Thoracic aorta (tissue), 2 donors: ENCODE measurements at places on chromosomes 4 and X.
A peak's percentile ranks its signal among the peaks of the same experiment; 100 is the strongest.

DNA sequence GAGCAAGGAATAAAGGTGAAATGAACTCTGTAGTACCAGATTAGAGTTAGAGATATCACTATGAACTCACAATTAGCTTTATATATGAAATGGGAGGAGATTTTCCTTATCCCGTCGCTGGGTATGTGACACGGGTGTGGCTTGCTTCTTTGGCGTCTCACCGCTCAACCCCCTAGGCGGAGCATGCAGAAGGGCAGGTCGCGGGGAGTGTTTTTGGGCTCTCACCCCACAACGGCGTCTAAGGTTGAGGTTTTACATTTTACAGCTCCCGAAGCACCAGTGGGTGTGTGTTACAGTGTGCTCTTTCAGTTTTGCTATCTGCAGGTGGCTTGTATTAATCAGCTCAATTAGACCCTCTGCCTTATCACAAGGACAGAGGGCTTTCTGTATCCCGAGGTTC, 42.1 kb upstream of the MAGEB10 start:
- no peak for DNase-seq

DNA sequence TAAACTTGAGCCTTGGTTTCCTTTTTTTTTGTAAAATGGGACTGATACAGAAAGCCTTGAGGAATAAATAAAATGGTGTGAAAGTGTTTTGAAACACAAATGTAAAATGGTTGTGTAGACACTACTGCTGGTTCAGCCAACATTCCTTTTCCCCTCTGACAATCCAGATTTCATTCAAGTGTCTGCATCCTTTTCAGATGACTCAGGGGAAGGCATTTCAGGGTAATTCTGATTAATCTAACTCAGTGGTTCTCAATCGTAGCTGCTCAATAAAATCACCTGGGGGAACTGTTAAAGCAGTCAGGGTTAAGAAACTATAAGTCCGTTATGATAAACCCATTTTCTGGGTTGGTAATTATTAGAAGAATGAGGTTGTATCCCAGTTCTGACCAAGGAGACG, 4.6 kb downstream of the ARHGAP10 start:
- no peak for DNase-seq

DNA sequence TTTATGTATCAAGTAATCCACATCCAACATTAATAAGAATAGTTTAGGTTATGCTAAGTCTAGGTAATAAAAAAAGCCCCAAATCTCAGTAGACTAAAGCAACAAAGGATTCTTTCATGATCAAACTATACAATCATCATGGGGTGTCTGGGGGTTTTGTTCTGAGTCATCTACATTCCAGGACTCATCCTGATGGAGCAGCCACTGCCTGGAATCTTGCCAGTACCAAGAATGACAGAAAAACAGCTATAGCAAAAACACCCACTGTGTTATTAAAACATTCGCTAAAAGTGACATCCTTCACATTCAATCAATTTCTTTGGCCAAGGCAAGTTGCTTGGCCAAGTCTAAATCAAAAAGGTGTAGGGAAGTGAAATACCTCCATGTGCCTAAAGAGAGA, 3.9 kb upstream of the ARHGEF38 start:
- no peak for DNase-seq

DNA sequence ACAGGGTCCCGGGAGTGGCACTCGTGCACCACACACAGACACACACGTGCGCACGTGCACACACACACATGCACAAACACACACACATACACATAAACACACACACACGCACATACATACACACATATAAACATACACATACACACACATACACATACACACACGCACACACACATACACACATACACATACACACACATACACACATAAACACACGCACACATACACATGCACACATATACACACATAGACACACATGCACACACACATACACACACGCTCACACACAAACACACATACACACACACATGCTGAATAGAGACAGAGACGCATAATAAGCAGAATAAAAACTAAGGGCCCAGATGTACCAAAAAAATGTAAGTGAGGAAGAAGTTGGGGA, 332.2 kb upstream of the CXorf51B start:
- no peak for DNase-seq

DNA sequence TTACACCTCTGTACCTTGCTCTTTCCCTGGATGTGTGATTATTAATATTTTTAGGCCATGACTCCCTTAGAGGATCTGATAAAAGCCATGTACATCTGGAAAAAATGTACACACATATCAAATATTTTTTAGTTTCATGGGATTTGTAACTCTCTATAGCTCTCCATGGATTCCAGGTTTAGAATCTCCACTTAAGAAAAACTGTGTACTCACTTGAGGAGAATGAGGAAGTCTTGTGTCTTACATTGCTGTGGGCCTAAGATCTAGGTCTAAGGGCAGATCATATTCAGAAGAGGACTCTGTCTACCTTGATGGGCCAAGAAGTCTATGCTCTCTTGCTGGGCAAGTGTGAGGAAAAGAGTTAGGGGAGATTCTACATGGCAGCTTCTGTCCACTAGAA, 98.0 kb downstream of the RRAGB start:
- no peak for DNase-seq

DNA sequence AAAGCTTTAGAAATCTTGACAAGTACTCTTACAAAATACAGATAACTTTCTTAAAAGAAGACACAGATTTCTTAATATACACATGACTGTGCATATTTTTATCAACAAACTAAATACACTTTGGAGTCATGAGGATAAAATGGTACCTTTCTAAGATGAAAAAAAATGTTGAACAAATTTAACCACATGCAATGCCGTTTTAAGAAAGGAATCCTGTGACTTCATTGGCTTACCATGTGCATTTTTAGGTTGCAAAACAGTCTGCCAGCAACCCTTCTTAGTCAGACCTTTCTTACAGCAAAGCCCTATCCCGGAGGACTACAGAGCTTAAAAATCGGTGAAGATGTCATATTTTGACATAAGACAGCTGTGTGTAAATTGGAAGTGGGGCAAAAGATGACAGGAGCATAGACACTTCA, 51.7 kb downstream of the GASK1B start:
- peak; percentile 34 for DNase-seq

- no peak for DNase-seq
These were observed 24.5 kb downstream of the REPS2 start for GRCh38 chrX:16970977-16971376.

GRCh38 chrX:104428231-104428630, 137.8 kb upstream of the IL1RAPL2 start:
- DNase-seq, result no peak

GRCh38 chrX:3697701-3698279, 15.7 kb downstream of the PRKX start:
- peak; percentile 15 for DNase-seq

- no peak for DNase-seq
These were observed 120.4 kb downstream of the TMEM164 start for GRCh38 chrX:110123331-110123782.
